Activated naive CD4-positive, alpha-beta T cell (primary cell): ENCODE measurements at places on chromosomes 1 and 21.

GRCh38 chr1:161491472-161491871 is 13.8 kb upstream of the FCGR2A start:
- DNase-seq, result no peak

DNA sequence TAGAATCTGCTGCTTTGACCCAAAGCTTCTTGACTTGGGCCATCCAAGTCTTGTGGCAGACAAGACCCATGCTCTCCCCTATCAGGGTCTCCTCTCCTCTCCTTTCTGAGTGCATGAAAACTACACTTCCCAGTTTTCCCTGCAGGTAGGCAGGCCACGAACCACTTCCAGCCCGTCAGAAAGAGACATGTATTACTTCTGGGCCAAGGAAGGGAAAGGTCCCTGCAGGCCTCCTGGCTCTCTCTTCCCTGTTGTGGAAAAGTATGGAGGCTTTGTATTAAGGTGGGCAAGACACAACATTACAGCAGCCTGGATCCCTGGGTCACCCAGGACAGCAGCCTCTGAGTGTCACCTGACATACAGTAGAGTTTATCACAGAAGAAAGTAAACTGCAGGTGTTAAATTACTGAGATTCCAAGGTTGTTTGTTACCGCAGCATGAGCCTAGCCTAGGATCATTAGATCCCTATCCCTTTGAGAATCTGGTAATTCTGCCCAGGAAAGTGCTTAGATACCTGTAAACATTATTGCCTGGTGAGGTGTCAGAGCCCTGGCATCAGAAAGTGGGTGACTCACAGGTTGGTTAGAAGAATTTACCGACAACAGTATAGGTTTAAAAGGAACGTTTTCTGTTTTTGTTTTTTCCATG is 717.3 kb downstream of the MATN1 start:
- DNase-seq, result no peak

GRCh38 chr1:21278208-21278859 is 11.9 kb downstream of the ECE1 start:
- no peak for DNase-seq

DNA sequence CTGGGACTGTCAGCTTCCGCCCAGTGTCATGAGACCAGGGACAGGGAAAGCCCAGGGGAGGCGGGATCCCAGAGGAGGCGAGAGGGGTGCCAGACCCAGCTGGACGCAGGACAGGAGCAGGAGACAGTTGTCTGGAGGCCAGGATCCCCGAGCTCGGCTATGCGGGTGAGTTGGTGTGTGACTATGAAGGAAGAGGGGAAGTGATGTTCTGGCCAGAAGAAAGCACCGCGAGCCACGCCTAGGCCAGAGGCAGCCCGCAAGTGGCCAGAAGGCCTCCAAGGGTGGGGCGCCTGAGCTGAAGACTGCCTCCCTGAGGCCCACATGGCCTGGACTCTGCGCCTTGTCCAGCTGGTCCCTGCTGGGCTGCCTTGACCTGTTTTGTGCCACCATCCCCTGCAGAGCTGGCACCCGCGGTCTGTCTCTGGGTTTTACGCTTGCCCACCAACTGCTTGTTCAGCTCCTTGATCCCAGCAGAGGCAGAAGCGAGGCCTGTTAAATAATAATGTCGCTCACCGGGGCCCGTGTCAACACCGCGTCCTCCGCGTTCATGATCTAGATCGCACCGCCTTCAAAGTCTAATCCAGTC is 85.2 kb upstream of the ACTL8 start:
- DNase-seq, result no peak

- no peak for DNase-seq
These were observed 491.6 kb upstream of the C1orf87 start for GRCh38 chr1:60564916-60565750.

- no peak for DNase-seq
These were observed 1133.7 kb upstream of the NCAM2 start for GRCh38 chr21:19864476-19864875.

DNA sequence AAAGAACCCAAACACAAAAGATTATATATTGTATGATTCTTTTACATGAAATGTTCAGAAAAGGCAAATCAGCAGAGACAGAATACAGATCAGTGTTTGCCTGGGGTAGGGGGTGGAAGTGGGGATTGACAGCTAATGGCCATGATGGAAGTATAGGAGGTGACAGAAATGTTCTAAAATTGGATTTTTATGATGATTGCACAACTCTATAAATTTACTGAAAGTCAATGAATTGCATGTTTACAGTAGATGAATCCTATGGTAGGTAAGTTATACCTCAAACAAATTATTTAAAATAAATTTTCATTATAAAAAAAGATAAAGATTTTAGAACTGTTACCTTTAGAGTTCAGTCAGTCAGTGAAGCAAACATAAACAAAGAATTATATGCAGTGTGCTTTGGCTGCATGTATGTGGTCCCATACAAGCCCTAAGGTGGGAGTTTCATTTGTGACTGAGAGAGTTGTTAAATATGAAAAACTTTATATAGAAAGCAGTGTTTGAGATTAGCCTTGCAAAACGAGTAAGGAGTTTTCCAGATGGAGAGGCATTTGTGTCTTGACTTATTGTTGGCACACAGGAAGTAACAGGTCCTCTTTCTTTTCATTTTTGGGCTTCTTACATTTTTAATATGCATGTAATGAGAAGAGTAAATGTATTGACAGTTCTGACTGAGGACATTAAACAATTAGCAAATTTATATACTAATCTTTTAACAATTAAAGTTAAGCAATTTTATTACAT is 115.6 kb upstream of the KIAA1614 start:
- DNase-seq, result no peak

- no peak for DNase-seq
These were observed 109.6 kb upstream of the BMP8A start for GRCh38 chr1:39381839-39382238.

GRCh38 chr1:186409091-186409490 is 33.5 kb downstream of the ODR4 start:
- no peak for DNase-seq

DNA sequence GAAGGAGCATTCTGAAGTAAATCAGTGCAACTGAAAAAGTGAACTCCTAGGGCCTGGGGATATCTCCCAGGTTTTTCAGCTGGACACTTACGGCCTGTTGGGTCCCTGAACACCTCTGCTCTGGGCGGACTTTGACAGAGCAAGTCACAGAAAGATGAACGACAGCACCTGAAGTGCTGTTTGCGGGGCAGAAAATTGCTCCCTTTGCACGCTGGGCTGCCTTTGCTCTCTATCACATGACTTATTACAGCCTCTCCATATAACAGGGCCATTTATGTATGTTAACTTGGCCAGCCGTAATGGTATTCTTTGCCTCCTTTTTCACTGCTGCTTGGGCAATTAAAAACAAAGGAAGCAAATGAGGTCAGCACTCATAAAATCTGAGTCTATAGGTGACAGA is 332.9 kb downstream of the BARHL2 start:
- DNase-seq, result no peak

- DNase-seq, result no peak
These were observed 7.3 kb downstream of the EDEM3 start for GRCh38 chr1:184747089-184747955.

GRCh38 chr1:77188770-77189169 is 30.5 kb downstream of the PIGK start:
- no peak for DNase-seq

DNA sequence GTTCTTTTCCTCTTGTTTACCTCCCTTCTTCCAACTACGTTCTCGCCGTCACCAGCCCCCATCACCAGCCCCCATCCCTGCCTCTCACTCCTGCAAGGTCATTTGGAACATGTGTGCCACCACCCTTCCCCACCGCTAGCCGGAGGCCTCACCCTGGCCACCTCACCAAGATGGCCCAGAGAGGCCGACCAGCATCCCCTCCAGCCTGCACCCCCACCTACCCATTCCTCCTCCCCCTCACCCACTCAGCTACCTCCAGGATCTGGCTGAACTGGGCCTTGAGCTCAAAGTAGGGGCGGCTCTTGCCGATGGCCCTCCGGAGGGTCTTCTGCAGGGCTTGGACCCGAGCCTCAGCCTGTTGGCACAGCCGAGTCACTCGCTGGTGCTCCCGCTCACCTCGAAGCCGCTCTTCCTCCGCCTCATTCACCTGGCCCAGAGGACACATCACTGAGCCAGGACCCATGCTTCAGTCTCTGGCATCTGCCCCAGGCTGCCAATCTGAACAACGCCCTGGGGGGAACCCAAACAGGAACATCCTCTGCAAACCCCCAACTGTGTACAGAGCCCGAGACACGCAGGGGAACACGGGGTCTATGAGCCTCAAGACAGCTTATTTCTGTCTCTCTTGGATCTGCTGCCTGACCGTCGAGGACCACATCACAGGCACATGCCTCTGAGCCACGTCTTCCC is 12.8 kb downstream of the SH3BP5L start:
- DNase-seq, result no peak

DNA sequence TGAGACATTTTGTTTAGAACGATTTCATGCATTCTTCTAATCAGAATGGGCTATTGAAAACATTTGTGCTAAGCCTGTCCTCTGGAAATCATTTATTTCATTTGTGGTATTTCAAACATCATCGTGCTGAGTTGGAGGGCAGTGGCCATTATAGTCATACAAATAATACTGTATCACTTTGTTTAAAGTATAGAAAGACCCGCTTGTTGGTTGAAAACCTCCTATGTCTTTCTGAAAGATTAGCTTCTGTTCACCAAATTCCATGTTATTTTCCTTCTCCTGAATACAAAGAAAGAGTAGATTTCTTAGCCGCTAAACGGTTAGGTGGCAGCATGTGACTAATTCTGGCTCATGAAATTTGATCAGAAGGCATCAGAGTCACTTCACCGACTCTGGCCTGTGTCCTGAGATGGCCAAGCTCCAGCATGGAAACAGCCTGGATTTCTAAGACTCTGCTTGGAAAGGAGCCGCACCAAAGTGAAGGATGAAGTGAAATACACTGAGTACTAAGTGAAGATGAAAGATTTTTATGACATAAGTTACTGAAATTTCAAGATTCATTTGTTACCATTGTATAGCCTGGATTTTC is 355.1 kb downstream of the USP25 start:
- DNase-seq, result no peak

DNA sequence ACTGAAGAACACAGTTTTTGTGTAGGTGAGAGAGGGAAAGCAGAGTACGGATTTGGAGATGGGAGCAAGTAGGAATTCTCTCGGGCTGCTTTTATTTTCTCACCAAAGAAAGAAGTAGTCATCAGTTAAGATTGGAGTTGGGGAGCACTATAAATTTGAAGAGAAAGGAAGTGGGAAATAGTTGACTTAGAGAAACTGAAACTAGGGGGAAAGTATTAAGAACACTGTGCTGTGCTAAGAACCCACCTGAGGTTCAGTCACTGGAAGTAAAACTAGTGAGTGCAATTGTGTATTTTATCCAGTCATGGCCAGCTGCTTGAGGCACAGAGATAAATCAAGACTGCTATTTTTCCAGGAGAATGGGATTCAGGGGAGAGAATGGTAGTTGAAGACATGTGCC is 37.4 kb downstream of the CLCC1 start:
- no peak for DNase-seq

DNA sequence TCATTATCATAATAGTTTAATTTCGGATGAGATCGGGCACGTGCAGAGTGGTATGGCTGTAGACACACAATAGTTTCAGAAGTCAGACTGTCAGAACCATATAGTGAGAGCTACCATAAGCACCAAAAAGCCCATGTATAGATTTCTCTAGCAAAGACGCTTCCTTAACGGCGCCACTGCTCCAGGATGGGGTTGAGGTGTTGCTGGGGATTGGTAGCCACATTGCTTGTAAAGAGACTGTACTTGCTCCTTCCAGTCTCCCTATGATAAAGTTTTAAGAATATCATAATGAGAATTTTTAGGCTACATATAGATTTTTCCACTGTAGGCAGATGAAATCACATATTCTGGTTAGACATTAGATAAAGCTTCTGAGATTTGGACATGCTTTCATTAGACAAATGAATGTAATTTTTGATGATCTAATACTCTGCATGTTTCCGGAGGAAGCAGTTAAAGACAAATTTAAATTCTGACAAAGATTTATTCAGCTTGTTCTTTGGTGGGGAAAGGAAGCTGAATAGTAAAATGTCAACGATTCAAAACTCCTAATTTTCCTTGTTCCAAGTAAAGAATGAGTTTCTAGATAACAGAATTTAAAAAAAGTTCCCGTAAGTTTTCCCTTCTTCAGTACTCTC is 77.7 kb downstream of the MAP3K7CL start:
- DNase-seq, result no peak

- DNase-seq, result no peak
These were observed 98.7 kb upstream of the USP24 start for GRCh38 chr1:55313903-55314302.

- DNase-seq, result no peak
These were observed 42.9 kb downstream of the BATF3 start for GRCh38 chr1:212656730-212657129.

- no peak for DNase-seq
These were observed 40.6 kb upstream of the MARK1 start for GRCh38 chr1:220487297-220487820.

GRCh38 chr1:187266051-187266450 is 437.3 kb downstream of the PLA2G4A start:
- no peak for DNase-seq

DNA sequence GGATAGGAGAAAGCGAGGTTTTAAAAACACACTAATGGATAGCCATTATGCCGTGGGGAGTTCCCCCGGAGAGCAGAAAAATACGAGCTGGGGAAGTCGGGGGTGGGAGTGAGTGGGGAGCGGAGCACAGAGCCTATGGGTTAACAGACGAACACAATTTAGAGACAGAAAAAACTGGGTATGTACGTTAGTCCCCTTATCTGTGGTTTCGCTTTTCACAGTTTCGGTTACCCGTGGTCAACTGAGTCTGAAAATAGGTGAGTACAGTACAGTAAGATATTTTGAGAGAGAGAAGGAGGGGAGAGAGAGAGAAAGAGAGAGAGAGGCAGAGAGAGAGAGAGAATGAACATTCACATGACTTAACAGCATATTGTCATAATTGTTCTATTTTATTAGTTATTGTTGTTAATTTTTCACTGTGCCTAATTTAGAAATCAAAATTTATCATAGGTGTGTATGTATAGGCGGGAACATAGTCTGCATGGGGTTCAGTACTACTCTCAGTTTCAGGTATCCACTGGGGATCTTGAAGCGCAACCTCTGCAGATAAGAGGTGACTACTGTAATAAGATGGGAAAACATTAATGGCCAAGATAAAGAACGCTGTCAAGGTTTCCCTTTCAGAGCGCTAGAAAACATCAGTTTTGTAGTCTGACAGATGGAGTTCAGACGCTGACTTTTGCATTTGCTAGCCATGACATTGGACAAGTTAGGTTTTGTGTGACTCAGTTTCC is 125.6 kb upstream of the LMO4 start:
- DNase-seq, result no peak

- no peak for DNase-seq
These were observed 75.3 kb upstream of the LYST start for GRCh38 chr1:235941876-235942624.

DNA sequence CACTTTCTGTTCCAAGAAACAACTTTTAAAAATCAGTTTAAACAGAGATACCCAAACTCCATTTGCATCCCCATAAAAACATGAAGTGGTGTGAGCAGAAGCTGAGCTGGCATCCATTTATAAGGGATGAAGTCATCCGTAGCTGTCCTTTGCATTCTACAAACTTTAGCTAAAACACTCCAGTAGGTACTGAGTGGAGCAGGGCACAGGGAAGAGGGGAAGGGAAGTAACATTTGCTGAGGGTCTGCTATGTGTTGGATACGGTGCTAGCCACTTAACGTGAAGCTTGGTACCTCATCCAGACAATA is 32.9 kb downstream of the VWA5B1 start:
- DNase-seq, result no peak
